SK-N-SH (cell line): ENCODE measurements at places on chromosomes 7 and 10. TPM values are rescaled to one million over a fixed set of nuclear protein-coding genes. Genes with fewer than 3 reads are reported as not detected.

Gene ZNF736
- polyA plus RNA-seq = 4.0 and 7.3 TPM in 2 replicates

Gene SH2D4B
- not detected in 2 replicates for polyA plus RNA-seq

DNA sequence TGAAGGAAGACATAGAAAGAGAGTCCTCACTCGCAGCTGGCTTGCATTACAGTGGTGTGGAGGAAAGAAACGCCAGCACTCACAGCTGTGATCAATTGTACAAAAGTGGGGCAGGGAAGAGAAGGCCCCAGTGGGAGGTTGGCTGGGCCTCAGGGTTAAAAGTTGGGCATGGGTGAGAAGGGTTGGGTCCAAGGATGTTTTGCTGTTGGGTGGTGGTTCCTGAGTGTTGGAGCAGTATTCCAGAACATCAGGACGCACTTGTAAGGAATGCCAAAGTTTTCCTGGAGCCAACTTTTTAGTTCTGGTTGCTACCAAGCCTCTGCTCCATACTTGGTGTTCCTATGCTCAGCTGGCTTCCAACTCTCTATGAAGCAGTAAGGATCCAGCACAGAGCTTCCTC lies 55.4 kb upstream of the MKRN1 start:
- DNase-seq = no peak

DNA sequence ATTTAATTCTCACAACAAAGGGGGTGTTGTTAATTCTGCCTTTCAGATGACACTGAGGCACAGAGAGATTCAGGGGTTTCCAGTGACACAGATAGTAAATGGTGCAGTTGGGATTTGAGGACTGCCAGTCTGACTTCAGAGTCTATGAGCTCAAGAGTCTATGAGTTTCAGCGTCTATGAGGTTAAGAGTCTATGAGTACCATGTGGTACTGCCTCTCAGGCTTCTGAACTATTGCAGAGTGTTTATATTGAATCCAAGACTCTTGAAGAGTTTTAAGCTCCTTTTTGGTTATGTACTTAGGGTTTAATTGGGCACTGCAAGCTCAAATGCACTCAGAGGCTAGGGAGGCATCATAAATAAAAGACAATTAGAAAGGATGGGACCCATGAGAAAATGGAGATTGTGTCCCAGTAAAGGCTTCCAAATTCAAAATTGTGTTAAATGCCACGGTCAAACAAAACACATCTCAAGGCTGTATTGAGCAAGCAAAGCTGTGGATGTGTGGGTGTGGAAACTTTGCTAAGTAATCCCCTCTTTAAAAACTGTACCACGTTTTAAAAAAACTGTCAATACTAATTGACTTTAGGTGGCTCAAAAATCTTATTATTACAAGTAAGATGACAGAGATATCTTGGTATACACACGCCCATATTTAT lies 123.9 kb upstream of the FAM171A1 start:
- no peak for DNase-seq

GRCh38 chr10:25245165-25245564 lies 70.4 kb downstream of the GPR158 start:
- DNase-seq = no peak

DNA sequence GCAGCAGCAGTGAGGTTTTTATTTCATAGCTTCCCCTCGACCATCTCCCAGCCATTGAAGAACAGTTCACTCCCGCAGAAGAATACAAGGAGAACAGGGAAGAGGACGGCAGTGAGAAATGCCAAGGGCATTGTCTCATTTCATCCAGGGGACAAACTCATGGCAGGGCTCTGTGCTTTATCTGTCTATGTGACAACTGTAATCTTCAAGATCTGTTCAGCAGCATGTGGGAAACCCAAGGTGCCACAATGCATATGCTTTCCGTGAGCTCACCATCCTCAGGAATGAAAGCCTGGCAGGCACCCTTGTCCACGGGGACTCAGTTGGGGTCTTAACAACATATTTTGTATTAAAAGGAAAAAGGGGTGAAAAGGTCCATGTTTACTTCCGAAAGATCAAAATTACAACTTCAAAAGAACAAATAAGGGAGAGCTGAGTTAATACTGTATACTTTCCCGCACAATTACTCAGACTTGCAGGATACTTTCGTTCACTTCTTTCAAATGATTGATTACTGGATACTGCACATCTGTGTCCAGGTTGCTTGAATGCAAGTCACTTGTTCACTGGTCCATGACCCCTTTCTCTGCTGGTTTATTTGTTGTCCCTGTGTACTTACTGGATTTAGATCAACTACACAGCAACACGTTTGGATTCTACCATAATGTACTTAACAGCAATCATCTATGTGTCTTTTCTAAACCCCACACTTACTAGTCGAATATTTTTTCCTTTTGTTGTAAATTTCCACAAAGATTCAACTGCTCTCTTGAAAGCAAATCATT lies 90.1 kb upstream of the ATP6V0A4 start:
- DNase-seq = no peak

DNA sequence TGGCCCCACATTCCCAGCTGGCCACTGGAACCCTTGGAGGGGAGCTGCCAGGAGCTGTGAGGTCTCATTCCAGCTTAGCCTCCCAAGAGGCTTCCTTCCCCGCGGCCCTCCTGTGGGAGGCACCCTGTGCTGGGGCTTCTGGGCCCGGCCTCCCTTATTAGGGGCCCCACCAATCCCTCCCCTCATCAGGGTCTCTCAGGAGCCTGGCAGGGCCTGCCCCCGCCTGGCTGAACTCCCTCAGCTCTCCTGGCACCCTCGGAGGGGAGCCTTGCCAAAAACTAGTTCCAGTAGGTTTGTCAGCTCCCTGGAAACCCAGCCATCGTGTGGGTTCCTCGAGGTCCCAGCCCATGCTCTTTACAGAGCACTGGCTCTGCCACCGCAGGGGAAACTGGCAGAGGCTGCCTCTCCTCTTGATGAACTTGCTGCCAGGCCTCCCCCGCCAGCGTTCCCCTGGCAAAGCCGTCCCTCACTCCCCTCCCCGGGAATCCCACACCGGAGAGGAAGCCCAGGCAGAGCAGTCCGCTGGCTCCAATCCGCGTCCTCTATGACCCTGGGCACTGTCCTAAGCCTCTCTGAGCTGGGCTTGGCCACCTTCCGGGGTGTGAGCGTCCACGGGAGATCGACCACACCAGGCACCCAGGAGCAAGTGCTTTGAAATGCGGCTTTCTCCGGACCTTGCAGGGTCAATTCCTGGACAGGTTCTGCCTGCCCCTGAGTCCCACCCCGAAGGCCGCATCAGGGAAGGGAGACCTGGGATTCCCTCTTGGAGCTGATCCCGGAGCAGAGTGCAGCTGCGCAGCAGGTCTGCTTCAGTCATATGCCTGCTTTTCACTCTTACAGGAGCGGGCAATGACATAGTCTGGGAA lies 139.8 kb downstream of the ARHGAP22 start:
- DNase-seq = peak; percentile 50

GRCh38 chr10:112698818-112699164 lies 251.3 kb upstream of the TCF7L2 start:
- DNase-seq = no peak

DNA sequence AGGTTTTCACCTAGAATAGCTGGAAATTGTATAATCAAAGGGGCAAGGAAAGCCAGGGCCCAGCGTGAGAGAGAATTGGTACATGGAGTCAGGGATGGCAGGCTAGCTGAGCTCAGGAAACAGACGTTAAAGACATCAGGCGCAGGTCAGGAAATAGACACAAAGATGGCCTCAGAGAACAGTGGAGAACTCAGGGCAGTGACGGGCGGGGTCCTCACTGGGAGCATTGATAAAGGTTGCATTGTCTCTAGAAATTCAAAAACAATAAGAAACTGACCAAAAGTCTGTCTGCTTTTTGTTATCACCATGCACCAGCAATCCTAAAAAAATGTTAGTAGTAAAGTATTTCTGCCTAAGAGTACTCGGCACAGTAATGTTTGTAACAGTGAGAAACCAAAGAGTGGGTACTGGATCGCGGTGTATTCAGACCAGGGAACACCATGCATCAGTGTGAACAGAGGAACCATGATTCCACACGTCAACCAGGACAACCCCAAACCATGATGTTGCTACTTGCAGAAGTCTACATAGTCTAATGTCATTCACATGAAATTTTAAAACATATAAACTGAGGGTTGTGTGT lies 81.9 kb upstream of the AUTS2 start:
- DNase-seq = no peak

DNA sequence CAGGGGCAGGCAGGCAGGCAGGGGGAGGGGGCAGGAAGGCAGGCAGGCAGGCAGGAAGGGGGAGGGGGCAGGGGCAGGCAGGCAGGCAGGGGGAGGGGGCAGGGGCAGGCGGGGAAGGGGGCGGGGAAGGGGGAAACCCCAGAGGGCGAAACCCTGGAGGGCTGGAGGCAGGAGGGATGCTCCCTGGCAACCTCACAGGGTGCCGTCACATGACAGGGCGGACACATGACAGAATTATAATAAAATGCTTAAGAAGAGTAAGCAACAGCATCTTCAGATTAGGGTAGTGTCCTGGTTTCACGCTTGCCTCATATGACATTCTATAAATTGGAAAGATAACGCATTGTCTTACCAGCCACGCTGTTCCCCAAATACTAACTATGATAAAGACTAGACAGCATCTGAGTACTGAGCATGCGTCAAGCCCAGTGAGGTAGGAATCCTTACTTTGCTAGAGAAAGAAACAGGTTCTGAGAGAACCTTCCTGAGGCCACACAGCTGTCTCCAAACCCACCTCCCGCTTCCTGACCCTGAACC lies 131.6 kb downstream of the DIP2C start:
- peak; percentile 61 for DNase-seq

GRCh38 chr10:8462565-8462964 lies 408.1 kb downstream of the GATA3 start:
- no peak for DNase-seq

DNA sequence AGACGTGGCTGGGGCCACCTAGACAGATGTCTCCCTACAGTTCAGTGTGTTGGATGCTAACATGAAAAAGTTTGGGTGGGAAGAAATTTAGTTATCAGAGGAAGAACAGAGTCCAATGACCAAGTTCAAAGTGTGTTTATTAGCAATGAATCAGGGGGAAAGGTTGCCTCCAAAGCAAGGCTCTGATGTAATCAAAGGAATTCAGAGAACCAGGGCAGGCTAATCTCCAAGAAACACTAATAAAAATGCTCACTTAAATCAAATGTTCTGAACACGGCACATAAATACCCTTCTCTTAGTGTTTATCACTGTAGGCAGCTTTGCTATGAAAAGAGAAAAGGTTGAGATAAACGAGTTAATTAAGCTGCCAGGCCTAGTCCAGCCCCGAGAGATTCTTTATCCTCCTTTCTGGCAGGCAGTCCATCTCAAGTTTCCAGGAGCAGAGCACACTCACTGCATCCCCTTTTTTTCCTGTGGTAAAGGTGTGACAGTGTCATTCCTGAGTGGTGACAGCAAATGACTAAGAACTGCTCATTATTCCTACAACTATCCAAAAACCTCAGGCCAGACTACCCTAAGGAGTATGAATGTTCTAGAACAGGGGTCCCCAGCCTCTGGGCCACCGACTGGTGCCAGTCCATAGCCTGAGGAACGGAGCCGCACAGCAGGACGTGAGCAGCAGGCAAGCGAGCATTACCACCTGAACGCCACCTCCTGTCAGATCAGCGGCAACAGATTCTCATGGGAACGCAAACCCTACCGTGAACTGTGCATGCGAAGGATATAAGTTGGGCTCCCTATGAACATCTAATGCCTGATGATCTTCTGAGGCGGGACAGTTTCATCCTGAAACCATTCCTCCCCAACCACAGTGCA lies 66.9 kb upstream of the FHIP2A start:
- no peak for DNase-seq
